RWPE2 (cell line): ENCODE measurements at places on chromosomes 4 and X.

DNA sequence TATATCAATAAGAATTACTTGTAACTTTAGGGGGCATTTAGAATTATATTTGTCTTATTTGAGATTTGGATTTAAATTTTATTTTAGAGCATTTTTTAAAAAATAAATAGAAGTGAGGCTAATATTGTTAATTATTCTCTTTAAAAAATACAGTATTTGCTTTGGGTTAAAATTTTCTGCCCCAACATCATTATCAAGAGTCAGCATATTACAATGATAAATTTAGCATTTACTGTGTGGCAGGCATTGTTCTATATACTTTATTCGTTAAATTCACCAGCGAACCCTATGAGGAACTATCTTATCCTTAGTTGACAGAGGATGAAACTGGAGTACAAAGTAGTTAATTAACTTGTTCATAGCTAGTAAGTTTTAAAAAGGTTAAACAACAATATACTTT is 34.0 kb downstream of the UBE2K start:
- no peak for DNase-seq

DNA sequence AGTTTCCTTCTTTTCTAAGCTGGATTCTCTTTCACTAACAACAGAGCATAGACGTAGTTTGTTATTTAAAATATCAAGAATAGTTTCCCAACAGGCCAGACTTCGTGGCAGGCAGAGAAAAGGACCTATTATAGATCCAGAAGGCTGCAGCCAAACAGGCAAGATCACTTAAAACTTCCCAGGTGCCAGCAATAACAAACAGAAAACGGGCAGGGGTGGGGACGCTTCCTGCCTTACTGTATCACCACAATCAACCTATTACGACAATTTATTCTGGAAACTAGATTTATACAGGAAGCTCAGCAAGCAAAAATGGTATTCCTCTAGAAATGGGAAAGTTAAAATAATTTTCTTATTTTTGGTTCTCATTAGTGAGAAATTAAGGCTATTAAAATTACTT is 22.1 kb downstream of the RWDD4 start:
- DNase-seq = no peak

GRCh38 chr4:142358656-142359055 is 487.4 kb downstream of the INPP4B start:
- no peak for DNase-seq

GRCh38 chr4:75432683-75433082 is 81.5 kb downstream of the RCHY1 start:
- no peak for DNase-seq

GRCh38 chr4:34664051-34664450 is 1580.3 kb downstream of the ARAP2 start:
- DNase-seq = no peak

DNA sequence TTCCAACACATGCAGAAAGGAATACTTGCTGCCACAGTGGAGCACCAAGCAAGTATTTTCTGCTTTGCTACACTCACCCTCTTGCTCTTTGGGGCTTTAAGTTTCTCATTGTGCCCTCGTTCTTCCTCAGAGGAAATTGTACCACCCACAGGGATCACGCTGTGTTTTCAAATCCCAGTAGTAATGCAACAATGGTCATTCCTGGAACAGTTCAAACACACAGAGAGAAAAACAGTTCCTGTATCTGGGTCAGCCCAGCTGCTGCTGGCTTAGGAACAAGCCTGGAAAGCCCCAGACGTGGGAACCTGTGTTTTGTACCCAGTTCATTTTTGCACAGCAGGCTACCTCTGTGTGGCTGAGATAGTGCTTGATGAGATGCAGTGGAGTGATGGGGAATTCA is 907.8 kb downstream of the STPG2 start:
- no peak for DNase-seq

DNA sequence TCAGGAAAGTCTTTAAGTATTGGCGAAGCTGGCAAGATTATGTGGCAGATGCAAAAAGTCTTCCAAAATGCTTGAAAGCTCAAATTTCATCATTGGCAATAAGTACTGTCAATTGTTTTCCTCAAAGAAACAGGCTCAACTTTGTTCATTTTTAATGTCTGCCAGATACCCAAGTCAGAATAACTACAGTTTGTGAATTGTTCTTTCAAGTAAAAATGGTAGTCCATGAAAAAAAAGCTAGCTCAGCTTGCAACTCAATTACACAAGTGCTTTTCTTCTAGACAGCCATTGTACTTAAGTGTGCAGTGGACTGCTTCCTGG is 70.5 kb downstream of the AFF1 start:
- DNase-seq = no peak

DNA sequence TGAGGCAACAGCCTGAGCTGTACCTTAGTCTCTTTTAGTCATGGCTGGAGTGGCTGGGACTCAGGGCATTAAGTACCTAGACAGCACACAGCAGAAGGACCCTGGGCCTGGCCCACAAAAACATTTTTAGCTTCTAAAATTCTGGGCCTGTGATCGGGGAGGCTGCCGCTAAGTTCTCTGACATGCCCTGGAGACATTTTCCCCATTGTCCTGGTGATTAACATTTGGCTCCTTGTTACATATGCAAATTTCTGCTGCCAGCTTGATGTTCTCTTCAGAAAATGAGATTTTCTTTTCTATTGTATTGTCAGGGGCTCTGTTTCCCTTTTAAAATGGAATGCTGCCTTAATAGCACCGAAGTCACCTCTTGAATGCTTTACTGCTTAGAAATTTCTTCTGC is 952.4 kb downstream of the TRAM1L1 start:
- DNase-seq = no peak

DNA sequence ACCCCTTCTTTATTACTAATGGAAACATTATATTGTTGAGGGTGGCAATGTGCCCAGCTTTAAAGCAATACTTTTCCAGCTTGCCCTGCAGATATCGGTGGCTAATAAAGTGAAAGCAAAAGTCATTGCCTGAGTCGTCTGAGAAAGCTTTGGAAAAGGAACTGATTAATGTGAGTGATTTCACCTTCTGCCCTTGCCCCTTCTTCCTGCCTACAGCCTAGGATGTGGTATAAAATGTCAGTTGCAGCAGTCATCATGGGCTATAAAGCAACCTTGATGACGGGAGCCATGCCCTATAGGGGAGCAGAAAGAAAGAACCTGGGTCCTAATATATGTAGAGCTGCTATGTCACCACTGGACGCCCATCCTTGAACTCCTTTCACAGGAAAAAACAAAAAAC is 132.4 kb upstream of the USP9X start:
- no peak for DNase-seq
